Stimulated activated naive B cell treated with anti-CD40 and anti-IgM and Interleukin-4, amounts not matched to agents 10 μg/mL and 1 μg/mL and 100 μg/mL, for 72 hours (primary cell): ENCODE measurements at places on chromosomes 16 and 17.

DNA sequence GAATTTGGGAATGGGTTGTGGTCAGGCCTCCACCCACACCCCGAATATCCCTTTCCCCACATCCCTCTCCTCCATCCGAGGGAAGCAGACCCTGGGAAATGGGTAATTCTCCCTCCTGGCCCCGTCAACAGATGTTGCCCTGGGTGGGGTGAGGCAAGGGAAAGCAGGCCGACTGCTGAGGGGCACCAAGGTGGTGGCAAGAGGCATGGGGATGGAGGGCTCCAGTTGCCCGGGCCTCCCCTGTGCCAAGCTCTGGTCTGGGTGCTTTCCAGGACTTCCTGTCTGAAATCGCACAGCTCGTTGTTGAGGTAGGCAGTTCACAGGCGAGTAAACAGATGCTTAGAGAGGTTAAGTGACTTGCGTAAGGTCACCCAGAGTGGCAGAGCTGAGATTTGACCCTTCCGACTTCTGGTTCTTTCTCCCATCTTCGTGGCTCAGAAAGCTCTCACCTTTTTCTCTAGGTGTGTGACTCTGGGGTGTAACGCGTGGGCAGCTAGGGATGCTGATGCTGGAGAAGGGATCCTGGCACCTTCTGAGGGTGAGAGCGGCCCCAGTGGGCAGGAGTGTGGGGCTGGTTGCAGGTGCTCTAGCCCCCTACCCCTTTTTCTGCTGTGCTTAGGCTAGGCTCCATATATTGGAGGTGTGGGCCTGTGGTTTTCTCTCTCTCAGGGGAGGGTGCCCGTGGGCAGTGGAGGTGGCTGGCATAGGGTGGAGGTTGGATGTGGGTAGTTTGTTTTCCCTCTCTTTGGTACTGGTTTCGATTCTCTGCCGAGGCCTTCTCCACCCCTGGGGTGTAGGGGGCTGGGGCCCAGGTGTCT lies 17.2 kb downstream of the RARA start:
- peak overlapping the region; percentile 100 for H3K27ac ChIP-seq
- H3K4me1 ChIP-seq = peaks cover 85% of the 10 kb centered on the region
- no peaks in the 10 kb centered on the region for H3K27me3 ChIP-seq
- peak; percentile 77 for DNase-seq

DNA sequence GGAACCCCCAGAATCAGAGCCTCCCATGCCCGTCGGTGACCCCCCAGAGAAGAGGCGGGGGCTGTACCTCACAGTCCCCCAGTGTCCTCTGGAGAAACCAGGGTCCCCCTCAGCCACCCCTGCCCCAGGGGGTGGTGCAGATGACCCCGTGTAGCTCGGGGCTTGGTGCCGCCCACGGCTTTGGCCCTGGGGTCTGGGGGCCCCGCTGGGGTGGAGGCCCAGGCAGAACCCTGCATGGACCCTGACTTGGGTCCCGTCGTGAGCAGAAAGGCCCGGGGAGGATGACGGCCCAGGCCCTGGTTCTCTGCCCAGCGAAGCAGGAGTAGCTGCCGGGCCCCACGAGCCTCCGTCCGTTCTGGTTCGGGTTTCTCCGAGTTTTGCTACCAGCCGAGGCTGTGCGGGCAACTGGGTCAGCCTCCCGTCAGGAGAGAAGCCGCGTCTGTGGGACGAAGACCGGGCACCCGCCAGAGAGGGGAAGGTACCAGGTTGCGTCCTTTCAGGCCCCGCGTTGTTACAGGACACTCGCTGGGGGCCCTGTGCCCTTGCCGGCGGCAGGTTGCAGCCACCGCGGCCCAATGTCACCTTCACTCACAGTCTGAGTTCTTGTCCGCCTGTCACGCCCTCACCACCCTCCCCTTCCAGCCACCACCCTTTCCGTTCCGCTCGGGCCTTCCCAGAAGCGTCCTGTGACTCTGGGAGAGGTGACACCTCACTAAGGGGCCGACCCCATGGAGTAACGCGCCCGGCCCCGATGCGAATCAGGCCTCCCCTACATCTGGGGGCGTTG lies 4.0 kb downstream of the TPSG1 start:
- DNase-seq = no peak
- H3K4me3 ChIP-seq = no peak overlapping the region
- no peaks in the 10 kb centered on the region for H3K36me3 ChIP-seq

- peaks cover 82% of the 10 kb centered on the region for H3K36me3 ChIP-seq
- H3K27ac ChIP-seq = no peak overlapping the region
- H3K4me3 ChIP-seq = no peak overlapping the region
- H3K4me1 ChIP-seq = peaks cover 53% of the 10 kb centered on the region
Measured at GRCh38 chr16:84660973-84661372, 12.7 kb downstream of the KLHL36 start.

GRCh38 chr17:42031584-42031983 lies 11.7 kb downstream of the NKIRAS2 start:
- no peak overlapping the region for H3K4me3 ChIP-seq
- H3K27me3 ChIP-seq = peaks cover 8% of the 10 kb centered on the region
- H3K4me1 ChIP-seq = no peaks in the 10 kb centered on the region
- H3K27ac ChIP-seq = no peak overlapping the region

GRCh38 chr16:23960081-23960885 lies 124.5 kb downstream of the PRKCB start:
- H3K36me3 ChIP-seq = peaks cover 26% of the 10 kb centered on the region
- peak overlapping the region; percentile 70 for H3K4me3 ChIP-seq
- peak overlapping the region; percentile 95 for H3K27ac ChIP-seq
- DNase-seq = no peak

- no peak overlapping the region for H3K27ac ChIP-seq
- no peak for DNase-seq
- no peaks in the 10 kb centered on the region for H3K36me3 ChIP-seq
- H3K4me1 ChIP-seq = no peaks in the 10 kb centered on the region
- H3K27me3 ChIP-seq = no peaks in the 10 kb centered on the region
Measured at GRCh38 chr17:33531311-33531710, 238.2 kb upstream of the ASIC2 start.

DNA sequence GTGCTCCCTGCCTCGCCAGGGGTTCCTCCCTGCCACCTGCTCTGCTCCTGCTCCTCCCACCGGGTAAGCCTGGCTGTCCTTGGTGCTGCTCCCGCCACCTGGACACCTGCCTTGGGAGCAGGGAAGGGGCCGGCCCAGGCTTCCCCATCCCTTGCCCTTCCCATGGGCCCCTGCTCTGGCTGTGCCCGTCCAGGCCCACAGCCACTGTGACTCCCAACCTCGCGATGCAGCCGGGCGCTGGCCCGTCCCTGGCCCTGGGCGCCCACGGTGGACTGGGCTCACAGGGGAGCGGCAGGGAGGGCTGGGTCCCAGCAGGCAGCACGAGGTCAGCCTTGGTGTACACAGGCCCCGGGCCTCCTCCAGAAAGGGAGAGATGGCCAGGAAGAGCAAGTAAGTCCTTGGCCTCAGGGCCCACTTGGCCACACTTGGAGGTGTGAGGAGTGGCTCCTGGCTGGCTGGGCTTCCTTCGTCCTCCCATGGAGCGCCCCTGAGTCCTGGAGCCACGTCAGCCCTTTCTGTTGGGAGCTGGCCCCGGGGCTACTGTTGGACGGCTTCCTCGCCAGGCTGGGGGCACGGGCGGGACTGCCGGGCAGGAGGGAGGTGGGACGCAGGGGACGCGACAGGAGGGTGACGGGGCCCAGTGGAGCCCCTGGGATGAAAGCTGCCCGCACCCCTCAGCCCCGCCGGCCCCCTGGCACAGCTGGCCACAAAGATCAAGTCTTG lies 15.3 kb downstream of the ENGASE start:
- peaks cover 3% of the 10 kb centered on the region for H3K4me1 ChIP-seq
- H3K36me3 ChIP-seq = peaks cover 15% of the 10 kb centered on the region
- peaks cover 16% of the 10 kb centered on the region for H3K27me3 ChIP-seq
- DNase-seq = no peak
- no peak overlapping the region for H3K27ac ChIP-seq

GRCh38 chr16:84667600-84668309 lies 19.4 kb downstream of the KLHL36 start:
- H3K4me1 ChIP-seq = peaks cover 25% of the 10 kb centered on the region
- no peaks in the 10 kb centered on the region for H3K27me3 ChIP-seq
- H3K4me3 ChIP-seq = no peak overlapping the region
- no peak for DNase-seq
- H3K36me3 ChIP-seq = peaks cover 42% of the 10 kb centered on the region

DNA sequence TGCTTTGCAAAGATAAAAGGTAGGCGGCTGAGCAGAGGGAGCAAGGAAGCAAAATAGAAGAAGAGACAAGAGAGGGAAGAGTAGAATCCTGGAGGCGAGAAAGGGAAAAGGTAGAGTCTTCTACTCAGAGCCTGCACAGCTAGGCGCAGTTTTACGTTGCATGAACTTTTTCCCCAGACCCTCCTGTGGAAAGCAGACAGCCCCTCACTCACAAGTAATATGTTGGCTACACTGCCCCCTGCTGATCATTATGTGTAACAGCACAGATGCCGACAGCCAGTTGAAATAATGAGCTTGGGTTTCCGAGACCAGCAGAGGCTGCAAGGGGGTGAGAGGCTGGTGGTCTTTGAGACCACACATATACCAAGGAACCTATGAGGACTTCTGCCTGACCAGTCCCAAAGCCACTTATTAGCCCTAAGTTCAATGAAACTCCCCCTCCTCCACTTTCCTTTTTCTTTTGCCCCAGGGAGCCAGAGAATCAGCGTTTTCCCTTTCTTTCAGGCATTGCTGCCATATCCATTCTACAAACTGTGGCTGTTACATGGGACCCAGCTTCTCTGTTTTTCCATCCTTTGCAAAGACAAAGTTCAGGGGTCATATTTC lies 22.5 kb upstream of the CMTR2 start:
- H3K27ac ChIP-seq = no peak overlapping the region
- no peaks in the 10 kb centered on the region for H3K36me3 ChIP-seq
- DNase-seq = no peak

DNA sequence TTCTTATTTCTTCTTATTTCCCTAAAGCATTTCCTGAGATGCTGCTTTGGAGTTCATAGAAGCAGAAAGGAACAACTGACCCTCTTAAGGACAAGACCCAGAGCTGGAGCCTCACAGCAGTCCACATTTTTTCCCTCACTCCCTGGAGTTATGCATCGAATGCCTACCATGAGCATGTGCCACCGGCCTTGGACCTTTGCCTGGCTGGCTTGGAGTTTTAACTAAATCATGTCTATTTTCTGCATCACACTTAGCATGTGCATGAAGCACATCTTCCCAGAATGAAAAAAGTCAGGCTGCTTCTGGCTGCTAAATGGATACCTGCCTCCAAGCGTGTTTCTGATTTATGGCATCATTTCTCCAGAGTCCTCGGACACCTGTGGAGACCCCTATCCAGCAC lies 104.5 kb downstream of the SPACA3 start:
- no peak for DNase-seq
- no peaks in the 10 kb centered on the region for H3K36me3 ChIP-seq
- H3K27ac ChIP-seq = no peak overlapping the region

DNA sequence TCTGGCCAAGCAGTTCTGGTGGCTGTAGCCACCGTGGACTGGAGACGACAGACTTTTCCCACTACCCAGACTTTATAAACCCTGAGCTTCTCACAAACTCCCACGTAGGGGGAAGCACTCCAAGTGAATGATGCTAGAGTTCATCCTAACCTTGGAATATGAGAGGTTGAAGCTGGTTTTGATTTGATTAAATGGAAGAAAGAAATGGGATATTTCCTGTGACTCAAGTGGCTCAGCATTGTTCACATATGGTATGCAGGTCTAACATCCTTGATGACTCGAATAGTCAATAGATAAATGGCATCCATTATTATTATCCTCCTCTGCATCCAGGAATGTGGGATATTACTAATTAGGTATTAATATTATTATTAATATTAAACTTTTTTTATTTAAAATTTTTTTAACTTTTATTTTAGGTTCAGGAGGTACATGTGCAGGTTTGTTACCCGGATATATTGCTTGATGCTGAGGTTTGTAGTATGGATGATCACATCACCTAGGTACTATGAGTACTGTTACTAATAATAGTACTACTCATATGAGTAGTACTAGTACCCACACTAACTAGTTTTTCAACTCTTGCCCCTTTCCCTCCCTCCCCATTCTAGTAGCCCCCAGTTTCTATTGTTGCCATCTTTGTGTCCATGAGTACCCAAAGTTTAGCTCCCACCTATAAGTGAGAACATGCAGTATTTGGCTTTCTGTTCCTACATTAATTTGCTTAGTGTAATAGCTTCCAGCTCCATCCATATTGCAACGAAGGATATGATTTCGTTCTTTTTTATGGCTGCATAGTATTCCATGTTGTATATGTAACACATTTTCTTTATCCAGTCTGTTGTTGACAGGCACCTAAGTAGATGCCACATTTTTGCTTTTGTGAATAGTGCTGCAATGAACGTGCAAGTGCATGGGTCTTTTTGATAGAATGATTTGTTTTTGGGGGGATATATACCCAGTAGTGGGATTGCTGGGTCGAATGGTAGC lies 22.9 kb downstream of the PIK3R6 start:
- no peaks in the 10 kb centered on the region for H3K36me3 ChIP-seq
- DNase-seq = no peak
- H3K4me3 ChIP-seq = no peak overlapping the region
- peak overlapping the region; percentile 17 for H3K27ac ChIP-seq
- H3K4me1 ChIP-seq = peaks cover 18% of the 10 kb centered on the region
